ENCODE measurements at places on chromosomes 4 and X.
A peak's percentile ranks its signal among the peaks of the same experiment; 100 is the strongest.

DNA sequence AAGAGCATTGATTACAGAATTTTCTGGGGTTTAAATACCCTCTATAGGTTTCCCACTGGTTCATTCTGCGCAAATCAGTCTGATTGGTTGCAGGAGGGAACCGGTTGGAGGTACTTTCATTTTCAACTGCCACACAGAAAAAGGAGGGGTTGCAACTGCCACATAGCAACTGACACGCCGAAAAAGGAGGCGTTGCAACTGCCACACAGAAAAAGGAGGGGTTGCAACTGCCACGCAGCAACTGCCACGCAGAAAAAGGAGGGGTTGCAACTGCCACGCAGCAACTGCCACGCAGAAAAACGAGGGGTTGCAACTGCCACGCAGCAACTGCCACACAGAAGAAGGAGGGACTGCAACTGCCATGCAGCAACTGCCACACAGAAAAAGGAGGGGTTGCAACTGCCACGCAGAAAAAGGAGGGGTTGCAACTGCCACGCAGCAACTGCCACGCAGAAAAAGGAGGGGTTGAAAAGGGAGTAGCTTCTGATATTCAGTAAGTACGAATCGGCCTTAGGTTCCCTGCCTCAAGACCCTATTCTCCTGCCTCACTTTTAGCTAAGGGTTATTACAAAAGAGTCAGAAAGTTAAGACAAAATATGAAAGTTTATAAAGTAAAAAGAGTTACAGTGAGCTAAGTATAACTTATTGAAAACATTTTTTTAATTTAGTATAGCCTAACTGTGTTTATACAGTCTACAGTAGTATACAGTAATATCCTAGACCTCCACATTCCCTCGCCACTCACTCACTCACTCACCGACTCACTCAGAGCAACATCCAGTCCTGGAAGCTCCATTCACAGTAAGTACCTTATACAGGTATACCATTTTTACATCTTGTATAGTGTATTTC, 431.8 kb downstream of the KCTD8 start:
- no peak for DNase-seq

DNA sequence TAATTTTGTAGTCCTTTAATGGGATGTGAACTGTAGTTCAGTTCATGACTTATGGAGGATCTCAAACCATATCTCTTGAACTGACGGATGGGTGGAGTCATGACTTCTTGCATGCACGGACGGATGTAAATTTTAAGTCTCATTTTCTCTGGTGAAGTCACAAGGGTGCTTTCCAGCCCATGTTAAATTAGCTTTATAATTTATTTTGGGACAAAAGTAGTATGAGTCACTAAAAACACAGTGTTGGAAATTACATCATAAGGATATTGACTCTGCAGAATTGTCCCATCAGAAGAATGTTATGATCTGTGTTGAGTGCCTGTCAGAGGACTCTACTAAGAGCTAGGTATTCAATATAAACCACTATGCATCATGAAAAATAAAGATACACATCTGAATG, 6.8 kb upstream of the PAGE5 start:
- DNase-seq = no peak

GRCh38 chrX:131477498-131477897, 66.4 kb upstream of the OR13H1 start:
- peak; percentile 55 for DNase-seq

- no peak for DNase-seq
Observed at GRCh38 chr4:139789096-139789654, 123.6 kb downstream of the MGST2 start.

GRCh38 chr4:175871774-175872405, 59.8 kb upstream of the GPM6A start:
- no peak for DNase-seq

GRCh38 chr4:138338840-138339239, 96.7 kb upstream of the SLC7A11 start:
- no peak for DNase-seq

DNA sequence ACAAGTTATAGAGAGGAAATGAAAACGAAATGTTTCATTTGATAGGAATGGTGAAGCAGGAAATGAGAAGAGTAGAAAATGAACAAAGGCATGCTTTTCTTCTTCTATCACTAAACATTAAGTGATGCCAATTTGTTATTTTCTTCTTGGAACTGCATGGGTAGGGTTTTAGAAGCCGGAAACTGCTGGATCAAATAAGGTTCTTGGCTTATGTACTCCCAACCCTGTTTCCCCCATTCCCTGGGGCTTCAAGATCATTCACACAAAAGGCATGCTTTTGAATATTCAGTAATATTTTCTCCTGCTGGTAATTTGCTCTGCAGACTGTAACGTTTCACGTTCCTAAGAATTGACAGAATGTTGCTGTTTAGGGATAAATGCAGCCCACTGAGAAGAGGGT, 224.1 kb downstream of the NLGN4X start:
- DNase-seq = no peak

GRCh38 chrX:119410027-119410819, 11.1 kb downstream of the SLC25A43 start:
- no peak for DNase-seq

DNA sequence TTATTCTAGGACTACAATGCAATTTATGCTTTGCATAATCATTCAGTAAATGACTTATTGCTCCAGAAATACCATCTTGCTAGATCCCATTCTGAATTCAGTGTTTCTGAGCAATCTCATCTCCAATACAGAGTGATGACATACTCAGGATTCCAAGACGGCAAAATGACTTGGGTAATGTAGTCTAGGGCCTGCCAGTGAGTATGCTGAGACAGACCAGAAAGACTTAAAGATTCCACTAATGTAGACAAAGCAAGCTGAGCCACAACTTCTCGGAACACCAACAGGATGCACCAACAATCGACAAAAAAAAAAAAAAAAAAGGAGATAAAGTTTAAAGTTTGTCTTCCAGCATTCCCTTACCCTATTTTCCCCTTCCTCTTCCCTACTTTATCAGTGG, 919 bp upstream of the SEC24B start:
- DNase-seq = no peak

DNA sequence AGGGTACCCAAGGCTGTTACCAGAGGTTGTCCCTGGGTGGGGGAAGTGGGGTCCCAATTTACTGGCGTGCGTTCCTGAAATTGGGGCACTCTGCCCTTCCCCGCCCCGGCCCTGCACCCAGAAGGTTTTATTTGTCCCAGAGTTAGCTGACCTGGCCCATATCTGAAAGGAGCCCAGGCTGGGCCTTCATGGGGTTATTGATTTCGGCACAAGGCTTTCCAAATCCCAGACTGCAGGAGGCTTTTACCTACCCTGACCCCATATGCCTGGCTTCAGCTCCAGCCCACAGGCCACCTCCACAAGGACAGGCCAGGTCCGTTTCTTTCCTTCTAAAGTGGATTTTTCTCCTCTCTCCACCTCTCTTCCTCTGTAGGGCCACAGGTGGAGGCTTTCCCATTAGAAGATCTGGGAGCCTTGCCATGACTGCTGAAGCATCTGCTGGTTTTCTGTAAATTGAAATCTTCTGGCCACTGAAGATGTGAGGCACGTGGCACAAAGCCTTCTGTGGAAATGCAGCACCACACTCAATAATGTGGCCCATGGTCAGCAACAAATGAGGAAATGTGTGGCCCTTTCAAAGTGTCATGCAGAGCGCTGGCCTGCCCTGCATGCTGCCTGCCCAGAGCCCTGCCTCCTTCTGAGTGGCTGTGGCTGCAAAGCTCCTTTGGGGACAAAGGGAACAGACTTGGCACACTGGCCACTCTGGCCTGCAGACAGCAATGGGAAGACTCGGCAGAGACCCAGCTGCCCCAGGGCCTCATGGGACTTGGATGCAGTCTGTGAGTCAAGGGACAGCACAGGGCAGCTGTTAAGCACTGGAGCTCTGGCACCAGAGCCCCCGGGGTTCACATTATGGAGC, 43.1 kb upstream of the MTM1 start:
- DNase-seq = no peak

GRCh38 chrX:7088968-7089615, 58.4 kb upstream of the STS start:
- DNase-seq = no peak

GRCh38 chr4:51842167-51842553, 793 bp upstream of the DCUN1D4 start:
- DNase-seq = no peak

Data from iPS DF 6.9 (cell line).